ENCODE measurements at places on chromosomes 12 and 14.

DNA sequence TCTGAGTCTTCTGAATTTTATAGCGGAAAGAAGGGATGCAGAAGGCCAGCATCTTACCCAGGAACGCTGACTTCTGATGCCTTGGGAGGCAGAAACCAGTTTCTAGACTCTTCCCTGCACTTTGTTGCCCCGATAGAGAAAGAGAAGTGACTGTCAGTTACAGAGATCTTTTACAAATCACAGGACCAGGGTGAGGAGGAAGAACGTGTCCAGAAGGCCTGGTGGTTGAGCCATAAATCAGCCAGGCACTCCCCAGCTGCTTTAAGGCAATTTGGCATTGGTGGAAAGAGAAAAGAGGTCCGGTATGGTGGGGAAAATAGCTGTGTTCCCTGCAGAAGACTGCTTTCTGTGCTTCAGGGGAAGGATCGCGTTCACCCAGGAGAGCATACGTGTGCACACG, 88.7 kb upstream of the KCNA1 start:
- H3K4me3 ChIP-seq = no peak overlapping the region
- no peak for DNase-seq
- H3K27me3 ChIP-seq = 0 out of 2 replicates have a peak, but pooled peaks cover 5% of the 10 kb centered on the region
- no peaks in the 10 kb centered on the region for H3K4me1 ChIP-seq

GRCh38 chr12:49375406-49375805, 8.1 kb downstream of the SPATS2 start:
- no peak overlapping the region for H3K27ac ChIP-seq
- no peak overlapping the region for H3K4me3 ChIP-seq
- H3K4me1 ChIP-seq = no peaks in the 10 kb centered on the region
- H3K36me3 ChIP-seq = no peaks in the 10 kb centered on the region

DNA sequence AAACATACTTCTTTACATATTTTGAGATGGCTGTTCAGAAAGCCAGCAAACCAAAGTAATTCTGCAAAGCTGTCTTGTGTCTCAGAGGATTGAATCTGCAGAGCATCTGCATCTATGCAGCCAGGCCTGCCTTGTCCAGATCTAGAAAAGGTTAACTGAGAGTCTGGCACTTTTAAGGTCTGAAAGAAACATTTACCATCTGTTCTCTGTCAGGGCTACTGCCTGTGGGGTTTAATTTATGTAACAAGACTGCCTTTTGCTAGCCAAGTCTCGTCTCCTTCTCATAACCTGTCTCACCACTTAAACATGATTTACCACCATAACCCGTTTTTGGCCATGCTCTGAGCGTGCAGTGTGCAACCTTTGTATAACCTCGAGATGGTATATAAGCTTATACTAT, 194.2 kb downstream of the SYT10 start:
- no peak for DNase-seq
- no peaks in the 10 kb centered on the region for H3K36me3 ChIP-seq
- no peaks in the 10 kb centered on the region for H3K27me3 ChIP-seq
- H3K4me3 ChIP-seq = no peak overlapping the region
- no peak overlapping the region for H3K27ac ChIP-seq
- H3K4me1 ChIP-seq = no peaks in the 10 kb centered on the region

DNA sequence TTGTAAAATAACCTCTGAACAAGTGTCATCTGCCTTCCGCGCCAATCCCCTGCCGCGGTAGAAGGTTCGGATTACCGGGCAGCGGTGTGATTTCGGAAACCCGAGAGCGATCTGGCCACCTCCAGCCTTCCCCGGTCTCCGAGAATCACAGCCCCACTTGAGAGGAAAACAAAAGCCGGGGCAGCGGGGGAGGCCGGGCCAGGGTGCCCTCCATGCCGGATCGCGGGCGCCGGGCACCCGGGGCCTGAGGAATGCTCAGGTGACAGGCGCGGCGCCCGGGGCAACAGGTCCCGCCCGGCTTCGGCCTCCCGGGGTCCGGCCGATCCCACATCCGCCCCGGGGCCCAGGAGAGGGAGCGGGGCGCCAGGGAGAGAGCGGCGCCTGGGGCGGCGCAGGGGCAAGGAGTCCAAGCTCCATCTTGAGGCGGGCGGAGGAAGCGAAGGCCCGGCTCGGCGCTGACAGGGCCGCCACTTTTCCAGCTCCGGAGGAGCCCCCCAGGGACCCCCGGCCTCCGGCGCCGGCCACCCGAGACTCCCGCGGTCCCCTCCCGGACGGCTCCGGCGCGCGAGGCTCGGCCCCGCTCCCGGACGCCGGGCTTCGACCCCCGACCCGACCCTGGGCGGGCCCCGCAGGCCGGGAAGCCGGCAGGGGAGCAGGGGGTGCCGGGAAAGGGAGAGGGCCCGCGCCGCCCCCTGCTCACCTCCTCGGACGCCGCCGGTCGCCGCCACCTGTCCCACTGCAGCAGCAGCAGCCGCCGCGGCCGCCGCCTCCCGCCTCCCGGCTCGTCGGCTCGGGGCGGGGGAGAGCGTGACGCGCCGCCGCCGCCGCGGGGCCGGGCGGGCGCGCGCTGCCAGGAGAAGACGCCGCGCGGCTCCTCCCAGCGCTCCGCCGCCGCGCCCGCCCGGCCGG, at the start of gene CLIP1:
CLIP1 (minus strand) TSS at position 849 of the 909 bp plus-strand sequence. CDS start 42,217 bp downstream, outside the sequence.
- H3K4me3 ChIP-seq = peak within 1 kb of the TSS; percentile 70
- no peaks in the 10 kb centered on the region for H3K27me3 ChIP-seq
- no peaks in the 10 kb centered on the region for H3K4me1 ChIP-seq
- peak within 1 kb of the TSS; percentile 41 for H3K27ac ChIP-seq
- no peak for DNase-seq
- H3K36me3 ChIP-seq = no peaks in the 10 kb centered on the region

DNA sequence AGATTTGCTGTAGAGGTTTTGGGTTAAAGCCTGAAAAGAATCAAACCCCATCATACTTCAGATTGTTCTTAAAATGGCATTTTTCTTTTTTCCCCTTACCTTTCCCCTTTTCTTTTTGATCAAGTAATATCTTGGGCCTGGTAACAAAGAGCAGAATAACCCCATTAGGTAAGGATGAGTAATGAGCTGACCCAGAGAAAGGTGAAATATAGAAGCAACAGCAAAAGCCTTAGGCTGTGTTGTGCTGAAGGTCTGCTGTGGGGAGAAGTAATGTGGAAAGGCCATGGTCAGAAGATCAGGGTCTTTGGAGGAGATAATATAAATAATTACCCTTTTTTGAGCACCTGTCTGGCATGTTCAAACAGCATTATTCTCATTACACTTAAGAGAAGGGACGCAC, 42.3 kb downstream of the MIA2 start:
- H3K4me1 ChIP-seq = no peaks in the 10 kb centered on the region
- DNase-seq = no peak
- no peak overlapping the region for H3K4me3 ChIP-seq
- H3K27me3 ChIP-seq = no peaks in the 10 kb centered on the region
- no peak overlapping the region for H3K27ac ChIP-seq

DNA sequence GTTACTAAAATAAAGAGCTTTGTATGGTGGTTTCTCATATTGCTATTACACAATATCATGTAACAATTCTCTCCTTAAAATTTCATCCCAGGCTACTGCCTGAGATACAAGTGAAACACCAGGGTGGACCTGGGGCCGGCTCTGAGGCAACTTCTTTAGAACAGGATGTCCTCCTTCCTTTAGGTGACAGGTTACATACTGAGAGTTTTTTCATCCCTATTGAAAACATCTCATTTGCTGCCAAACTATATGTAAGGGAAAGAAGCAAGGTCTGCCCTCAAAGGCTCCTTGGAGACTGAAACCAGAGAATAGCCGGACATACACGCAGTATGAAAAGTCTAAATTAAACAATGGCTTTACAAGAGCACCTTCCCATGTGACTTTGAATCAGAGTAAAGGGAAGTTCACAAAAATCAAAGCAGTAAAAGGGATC, 139.9 kb downstream of the DUSP6 start:
- H3K27me3 ChIP-seq = no peaks in the 10 kb centered on the region
- H3K4me3 ChIP-seq = no peak overlapping the region
- no peaks in the 10 kb centered on the region for H3K36me3 ChIP-seq
- H3K27ac ChIP-seq = no peak overlapping the region

DNA sequence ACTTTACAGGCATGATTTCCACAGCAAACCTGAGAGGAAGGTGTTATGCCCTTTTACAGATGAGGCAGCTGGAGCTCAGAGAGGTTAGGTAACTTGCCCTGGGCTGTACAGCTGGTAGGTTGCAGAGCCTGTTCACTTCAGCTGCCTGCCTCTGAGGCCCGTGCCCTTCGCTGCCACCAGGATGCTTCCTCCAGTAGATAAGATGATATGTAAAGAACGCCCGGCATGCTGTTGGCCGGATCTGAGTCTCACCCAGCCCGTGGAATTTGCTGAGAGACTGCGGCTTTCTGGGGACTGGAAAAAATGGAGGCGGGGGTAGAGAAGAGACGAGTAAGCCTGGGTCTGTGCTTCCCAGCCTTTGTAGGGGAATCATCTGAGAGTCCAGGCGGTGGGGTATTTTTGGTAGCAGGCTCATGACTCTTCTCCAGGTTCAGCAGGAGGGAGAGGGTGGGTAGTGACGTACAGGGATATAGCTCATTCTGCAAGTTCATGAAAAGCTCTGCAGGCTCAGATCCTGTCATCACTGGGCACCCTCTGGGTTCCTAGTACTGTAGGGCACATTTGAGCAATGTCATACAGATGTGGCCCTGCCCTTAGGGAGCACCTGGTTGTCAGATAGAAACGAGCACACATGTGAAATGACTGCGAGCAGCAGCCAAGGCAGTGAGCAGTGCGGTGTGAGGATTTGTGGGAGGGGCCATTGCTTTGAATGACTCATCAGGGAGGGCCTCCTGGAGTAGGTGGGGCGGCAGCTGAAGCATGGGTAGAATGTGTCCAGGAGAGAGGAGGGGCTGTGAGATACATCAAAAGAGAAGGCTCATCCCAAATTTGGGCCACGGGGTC, 159.4 kb downstream of the TSPAN9 start:
- H3K27me3 ChIP-seq = no peaks in the 10 kb centered on the region
- no peaks in the 10 kb centered on the region for H3K36me3 ChIP-seq
- no peak for DNase-seq
- no peak overlapping the region for H3K4me3 ChIP-seq
- peaks cover 12% of the 10 kb centered on the region for H3K4me1 ChIP-seq
